ENCODE measurements at places on chromosomes 3 and 15. TPM values are rescaled to one million over a fixed set of nuclear protein-coding genes. Genes with fewer than 3 reads are reported as not detected.

CRYGS gene
- 0.85 TPM for total RNA-seq

TRIM42 gene
- total RNA-seq = not detected

SLCO2A1 gene
- total RNA-seq = 0.24 TPM

SH3GL3 gene
- total RNA-seq = 0.68 TPM

SLC9C1 gene
- total RNA-seq = not detected

GOLGA8S gene
- 0.08 TPM for total RNA-seq

DUOXA2 gene
- not detected for total RNA-seq

KLF15 gene
- total RNA-seq = 0.73 TPM

PLA2G4E gene
- total RNA-seq = 0.03 TPM

FETUB gene
- total RNA-seq = 0.12 TPM

GOLGA6B gene
- total RNA-seq = 0.06 TPM

UROC1 gene
- not detected for total RNA-seq

PPARG gene
- 43.6 TPM for total RNA-seq

FES gene
- 0.84 TPM for total RNA-seq

CPEB1 gene
- total RNA-seq = 3.3 TPM

CD200R1 gene
- 0.12 TPM for total RNA-seq

CPB1 gene
- not detected for total RNA-seq

PPP2R3A gene
- 3.0 TPM for total RNA-seq

CADPS gene
- total RNA-seq = not detected

DNAH1 gene
- 0.78 TPM for total RNA-seq

SCAANT1 gene
- total RNA-seq = not detected

SEMA7A gene
- 1.3 TPM for total RNA-seq

LYZL4 gene
- not detected for total RNA-seq

GATA2 gene
- total RNA-seq = 3.7 TPM

AADAC gene
- 12.2 TPM for total RNA-seq

SPINK8 gene
- not detected for total RNA-seq

GPR62 gene
- total RNA-seq = not detected

HYKK gene
- total RNA-seq = 5.2 TPM

FBXW12 gene
- not detected for total RNA-seq

INAFM2 gene
- total RNA-seq = 7.0 TPM

HYAL2 gene
- 25.0 TPM for total RNA-seq

LRRN1 gene
- not detected for total RNA-seq

ISLR2 gene
- total RNA-seq = 0.18 TPM

IL1RAP gene
- total RNA-seq = 5.2 TPM

EIF4E3 gene
- 4.0 TPM for total RNA-seq

KLHL40 gene
- total RNA-seq = not detected

TMC3 gene
- total RNA-seq = not detected

ZNF502 gene
- 1.6 TPM for total RNA-seq

ANKRD34C gene
- not detected for total RNA-seq

CEMIP gene
- total RNA-seq = 1.2 TPM

VPS13C gene
- total RNA-seq = 10.9 TPM

MKRN3 gene
- total RNA-seq = 1.6 TPM

SERINC4 gene
- 0.08 TPM for total RNA-seq

NCKIPSD gene
- total RNA-seq = 8.8 TPM

CACNA1D gene
- 1.2 TPM for total RNA-seq

RLBP1 gene
- 0.13 TPM for total RNA-seq

RARB gene
- total RNA-seq = 9.5 TPM

NDUFAF3 gene
- 88.3 TPM for total RNA-seq

Data from A549 treated with Hydrocortisone at 1 μM for 4 hours (cell line).